ENCODE measurements at places on chromosomes 2 and 18. TPM values are rescaled to one million over a fixed set of nuclear protein-coding genes. Genes with fewer than 3 reads are reported as not detected.

- DNase-seq: no peak
These were observed 21.1 kb downstream of the ABCB11 start for GRCh38 chr2:169009865-169010579.

- DNase-seq: peak; percentile 36
These were observed 881.3 kb downstream of the LRRTM4 start for GRCh38 chr2:76640905-76641304.

DNA sequence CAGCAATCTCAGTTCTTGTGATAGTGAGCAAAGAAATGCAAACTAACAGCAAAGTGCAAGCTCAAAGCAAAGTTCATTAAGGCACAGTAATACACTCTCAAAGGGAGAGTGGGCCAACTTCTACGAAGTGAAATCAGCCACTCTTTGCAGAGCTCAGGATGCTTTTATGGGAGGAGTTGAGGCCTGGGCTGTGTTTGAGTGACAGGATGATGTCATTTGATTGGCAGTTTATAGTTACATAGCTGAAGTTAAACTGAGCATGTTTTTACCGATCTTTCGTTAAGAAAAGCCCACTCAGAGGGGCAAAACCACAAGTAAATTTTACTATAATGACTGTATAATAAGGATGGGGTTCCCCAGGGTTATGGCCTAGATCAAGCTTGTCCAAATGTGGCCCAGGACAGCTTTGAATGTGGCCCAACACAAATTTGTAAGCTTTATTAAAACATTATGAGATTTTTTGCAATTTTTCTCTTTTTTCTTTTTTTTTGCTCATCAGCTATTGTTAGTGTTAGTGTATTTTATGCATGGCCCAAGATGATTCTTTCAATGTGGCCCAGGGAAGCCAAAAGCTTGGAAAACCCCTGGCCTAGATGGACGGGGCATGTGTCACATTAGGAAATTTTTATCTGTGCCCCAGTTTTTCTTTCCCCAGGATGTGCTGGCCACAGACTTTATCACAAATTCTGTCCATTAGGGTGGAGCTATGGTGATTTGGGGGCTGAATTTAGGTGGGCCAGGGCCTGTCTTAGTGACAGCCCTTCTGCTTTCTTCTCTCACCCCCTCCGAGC, 8.3 kb upstream of the DNAH7 start:
- no peak for DNase-seq

DNA sequence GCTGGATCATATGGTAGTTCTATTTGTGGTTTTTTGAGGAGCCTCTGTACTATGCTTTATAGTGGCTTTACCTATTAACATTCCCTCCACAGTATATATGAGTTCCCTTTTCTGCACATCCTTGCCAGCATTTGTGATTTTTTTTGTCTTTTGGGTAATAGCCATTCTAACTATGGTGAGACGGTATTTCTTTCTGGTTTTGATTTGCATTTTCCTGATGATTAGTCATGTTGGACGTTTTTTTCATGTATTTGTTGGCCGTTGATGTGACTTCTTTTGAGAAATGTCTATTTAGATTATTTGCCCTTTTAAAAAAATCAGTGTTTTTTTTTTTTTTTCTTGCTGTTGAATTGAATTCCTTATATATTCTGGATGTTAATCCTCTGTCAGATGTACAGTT, 31.1 kb downstream of the ACTR3 start:
- DNase-seq: no peak

GRCh38 chr2:38098421-38099098, 22.6 kb upstream of the CYP1B1 start:
- no peak for DNase-seq

- DNase-seq: no peak
These were observed 146.0 kb downstream of the MYO1B start for GRCh38 chr2:191391171-191391570.

DNA sequence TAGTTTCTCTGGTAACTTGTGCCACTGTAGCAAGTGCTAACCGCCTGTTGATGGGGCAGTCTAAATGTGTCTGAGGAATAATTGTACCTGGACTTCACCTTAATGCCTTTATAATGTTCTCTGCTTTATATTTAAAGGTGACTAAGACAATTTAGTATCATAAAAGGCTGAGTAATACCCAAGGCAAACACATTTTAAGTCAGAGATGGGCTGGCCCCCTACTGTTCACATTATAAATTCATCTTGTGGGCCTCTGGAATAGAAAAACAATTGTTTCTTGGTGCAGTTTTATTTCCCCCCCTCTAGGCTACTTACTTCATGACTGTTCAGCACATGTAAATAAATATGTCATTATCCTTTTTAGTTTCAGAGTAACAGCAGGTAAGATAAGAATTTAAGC, 559.3 kb upstream of the PIK3C3 start:
- DNase-seq: no peak

Gene PSTPIP2
- total RNA-seq: 1.8 TPM

Gene RAB6C
- total RNA-seq: 0.16 TPM

Gene TUBA3D
- total RNA-seq: 86.3 TPM

Gene SNRNP27
- total RNA-seq: 56.0 TPM

Gene C2orf42
- total RNA-seq: 14.6 TPM

Gene AGXT
- total RNA-seq: not detected

Measured in left ventricle myocardium inferior (tissue), 1 donor.